ENCODE measurements at places on chromosomes 12 and 14. TPM values are rescaled to one million over a fixed set of nuclear protein-coding genes. Genes with fewer than 3 reads are reported as not detected.

- DNase-seq = no peak
These were observed 537.6 kb downstream of the C12orf50 start for GRCh38 chr12:87491598-87491997.

GRCh38 chr12:51056242-51056641 is 8.1 kb downstream of the LETMD1 start:
- no peak for DNase-seq

- DNase-seq = no peak
These were observed 945.8 kb downstream of the DIO2 start for GRCh38 chr14:79265366-79265946.

DNA sequence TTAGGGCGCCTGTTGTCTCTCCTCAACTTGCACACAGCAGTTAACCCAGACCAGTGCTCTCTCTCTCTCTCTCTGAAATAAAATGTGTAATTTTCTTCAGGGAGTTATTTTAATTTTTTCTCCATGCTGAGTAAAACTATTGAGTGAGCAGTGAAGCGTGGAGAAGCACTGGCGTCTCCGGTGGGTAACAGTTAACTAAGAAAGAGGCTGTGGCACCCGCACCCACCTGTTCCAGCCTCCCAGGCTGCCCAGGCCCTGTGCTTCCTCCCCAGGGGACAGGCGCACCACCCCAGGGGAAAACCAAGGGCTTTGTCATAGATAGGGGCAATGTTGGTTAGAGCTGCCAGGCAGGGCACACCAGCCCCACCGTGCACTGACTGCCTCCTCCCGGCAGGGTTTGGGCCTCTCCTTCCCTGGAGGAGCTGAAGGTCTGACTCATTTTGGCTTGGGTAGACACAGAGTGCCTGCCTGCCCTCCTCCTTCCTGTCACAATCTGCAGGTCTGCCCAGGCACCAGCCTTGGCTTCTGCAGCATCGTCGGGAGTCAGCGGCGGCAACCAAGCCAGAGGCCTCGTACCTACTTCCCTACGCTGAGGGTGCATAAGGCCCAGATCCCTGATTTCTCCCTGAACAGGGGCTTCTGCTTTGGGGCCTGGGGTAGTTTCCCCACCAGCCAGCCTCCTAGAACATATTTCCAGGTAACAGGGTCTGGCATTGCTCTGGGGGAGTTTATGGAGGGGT is 3.9 kb downstream of the HOXC5 start:
- no peak for DNase-seq

DNA sequence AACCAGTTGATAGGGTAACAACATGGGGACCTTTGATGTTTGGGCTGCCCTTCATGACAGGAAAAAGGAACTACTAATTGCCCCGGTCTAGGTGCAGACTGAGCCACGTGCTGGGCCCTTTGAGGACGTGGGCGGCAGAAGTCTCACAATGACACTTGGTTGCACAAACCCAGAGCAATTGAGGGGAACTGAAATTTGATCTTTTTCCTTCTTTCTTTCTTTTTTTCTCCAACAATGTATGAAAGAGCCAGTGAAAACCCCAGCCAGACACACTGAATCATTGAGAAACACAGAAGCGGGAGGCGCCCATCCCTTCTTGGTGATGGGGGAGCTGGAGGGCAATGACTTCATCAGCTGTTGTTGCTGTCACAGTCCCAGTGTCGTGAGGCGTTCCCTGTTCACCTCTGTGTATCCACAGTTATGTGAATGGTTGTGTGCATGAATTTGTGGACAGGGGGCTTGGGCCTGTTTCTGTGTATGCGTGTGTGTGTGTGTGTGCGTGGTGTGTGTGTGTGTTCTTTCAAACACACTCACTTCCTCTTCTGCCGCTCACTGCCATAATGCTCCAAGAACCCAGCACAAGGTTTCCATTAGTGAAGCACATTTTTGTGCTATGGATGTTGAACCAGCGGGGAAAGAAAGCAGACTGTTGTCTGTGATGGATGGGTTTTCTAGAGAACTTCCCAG is 137.5 kb upstream of the CCND2 start:
- DNase-seq = peak; percentile 44

GRCh38 chr12:74957231-74957630 is 252.4 kb downstream of the KCNC2 start:
- no peak for DNase-seq

DNA sequence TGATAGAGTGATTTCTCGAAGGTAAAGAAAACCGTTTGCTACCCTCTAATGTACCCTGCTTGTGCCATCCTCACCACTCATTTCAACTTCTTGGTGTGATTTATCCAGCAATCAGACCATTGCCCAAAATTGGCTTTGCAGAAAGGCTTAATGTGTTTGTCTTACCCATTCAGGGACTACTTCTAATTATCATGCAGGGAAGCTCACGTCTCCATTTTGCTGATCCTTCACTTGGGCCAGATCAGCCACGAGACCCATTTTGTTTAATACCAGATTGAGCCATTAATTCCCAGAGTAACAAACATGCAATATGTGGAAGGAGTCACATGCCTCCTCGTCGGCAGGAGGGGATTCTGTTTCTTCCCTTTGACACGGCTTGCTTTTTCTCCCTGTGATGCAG is 51.1 kb upstream of the CRY1 start:
- no peak for DNase-seq

DNA sequence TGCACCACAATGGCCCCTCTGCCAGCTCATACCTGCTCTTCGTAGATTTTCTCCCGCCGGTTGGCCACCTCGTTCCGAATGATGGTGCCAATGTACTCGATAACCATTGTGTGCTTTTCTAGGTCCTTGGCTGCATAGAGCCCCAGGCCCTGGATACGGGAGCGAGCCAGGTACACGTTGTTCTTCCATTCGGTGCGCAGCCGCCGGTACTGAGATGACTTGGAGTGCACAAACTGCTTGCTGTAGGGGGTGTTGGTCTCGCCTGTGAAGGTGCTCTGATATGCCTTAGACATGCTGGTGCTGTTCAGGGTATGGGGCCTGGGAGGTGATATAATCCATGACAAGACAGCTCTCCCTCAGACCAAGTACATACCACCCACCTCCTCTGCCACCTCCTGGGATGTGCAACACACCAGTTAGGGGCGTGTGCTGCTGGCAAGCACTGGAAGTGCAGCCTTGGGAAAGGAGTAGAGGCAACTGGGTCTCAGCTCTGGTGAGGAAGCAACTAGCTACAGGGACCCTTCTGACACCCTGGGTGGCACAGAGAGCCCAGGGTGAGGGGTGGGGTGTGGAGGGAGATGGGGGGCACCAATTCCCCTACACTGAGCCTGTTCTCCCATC is 4.1 kb upstream of the PRKAG1 start:
- DNase-seq = no peak

DNA sequence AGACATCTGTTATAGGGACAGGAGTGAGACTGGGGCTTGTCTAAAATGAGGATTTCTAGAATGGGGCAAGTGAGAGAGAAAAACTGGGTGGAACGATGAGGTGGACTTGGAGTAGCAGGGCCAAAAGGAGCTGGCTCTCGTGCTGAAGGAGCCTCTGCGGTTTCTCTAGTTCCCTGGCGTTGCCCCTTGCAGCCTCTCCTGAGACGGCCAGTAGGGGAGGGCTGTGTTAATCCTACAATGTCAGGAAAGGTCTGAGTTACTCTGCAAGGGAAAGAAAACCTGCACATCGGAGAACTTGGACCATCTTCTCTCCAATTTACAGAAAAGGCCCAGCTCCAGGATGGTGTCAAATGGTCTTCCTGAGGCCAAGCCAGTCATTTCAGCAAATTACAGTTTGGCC is 963.8 kb upstream of the FLRT2 start:
- no peak for DNase-seq

GRCh38 chr14:33567023-33567728 is 383.7 kb downstream of the EGLN3 start:
- DNase-seq = no peak

GRCh38 chr14:31263485-31264133 is 56.0 kb upstream of the HECTD1 start:
- no peak for DNase-seq

GRCh38 chr12:75563351-75563750 is 51.9 kb upstream of the KRR1 start:
- no peak for DNase-seq

- DNase-seq = no peak
These were observed 200.5 kb upstream of the GRIP1 start for GRCh38 chr12:66879409-66879808.

DNA sequence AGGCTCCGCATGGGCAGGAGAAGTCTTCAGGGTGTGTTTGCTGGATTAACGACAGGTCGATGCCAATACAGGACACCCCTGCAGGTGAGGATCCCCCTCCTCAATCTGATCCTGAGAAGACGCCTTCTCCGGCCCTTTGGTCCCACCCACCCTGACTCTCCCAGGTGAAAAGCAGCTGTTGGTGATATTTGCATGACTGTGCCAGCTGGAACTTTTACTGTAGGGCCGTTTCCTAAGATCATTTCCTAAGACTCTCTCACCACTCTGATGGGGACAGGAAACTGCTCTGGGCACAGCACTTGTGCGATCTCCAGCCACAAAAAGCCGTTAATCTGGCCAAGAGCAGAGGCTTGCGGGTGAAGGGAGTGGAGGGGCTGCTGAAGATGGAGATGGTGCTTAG is 16.8 kb upstream of the EIF5 start:
- DNase-seq = no peak

DNA sequence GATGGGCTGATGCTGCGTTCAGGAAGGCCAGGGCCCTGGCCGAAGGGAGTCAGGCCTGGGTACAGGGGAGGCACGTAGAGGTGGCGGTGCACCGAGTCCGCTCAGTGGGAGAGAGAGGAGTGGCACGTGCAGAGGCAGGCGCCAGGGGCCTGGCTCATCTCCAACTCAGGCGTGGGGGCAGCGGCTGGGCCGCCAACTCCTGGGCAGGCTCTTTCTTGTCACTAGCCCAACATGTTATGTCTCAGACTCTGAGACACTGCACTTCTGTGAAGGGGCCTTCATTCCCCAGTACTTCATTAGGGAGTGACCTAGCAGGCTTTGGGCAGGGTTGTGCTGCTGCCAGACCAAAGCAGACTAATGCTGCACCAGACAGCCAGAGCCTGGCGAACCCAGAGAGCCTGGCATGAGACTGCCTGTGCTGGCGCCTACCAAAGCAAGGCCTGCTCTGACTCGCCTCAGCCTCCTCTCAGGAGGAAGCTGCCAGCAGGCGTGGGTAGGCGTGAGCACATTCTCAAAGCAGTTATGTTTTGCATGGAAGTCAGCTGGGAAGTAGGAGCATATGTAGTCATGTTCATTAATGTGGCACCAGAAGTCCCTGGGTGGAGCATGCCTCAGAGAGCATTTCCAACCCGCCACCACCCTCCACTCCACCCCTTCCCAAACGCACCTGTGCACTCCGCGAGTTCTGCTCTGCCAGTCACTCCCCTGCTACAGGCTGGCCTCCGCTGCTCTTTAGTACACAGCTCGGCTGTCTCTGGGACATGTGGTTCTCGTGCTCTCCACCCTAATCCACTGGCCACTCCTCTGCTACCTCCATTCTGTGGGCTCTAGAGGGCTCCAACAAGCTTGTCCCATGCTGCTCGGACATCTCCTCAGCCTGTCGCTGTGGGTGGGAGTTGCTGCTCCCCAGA is 9.7 kb downstream of the CKB start:
- DNase-seq = no peak

DNA sequence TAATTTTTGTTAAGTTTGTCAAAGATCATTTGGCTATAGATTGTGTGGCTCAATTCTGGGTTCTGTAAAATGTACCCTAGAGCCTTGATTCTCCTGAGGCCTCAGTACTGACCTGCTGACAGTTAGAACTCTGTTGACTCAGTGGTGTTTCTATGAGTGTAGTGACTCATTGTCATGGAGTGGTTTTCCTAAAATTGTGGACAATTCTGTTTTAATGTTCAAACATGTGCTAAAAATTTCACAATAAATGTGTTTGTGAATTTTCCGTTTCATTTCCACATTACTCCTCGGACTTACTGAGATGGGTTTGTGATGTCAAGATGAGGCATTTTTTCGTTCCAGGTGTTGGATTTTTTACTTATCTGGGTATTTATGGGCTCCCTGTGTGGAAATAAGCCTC is 695.9 kb downstream of the TMEM121 start:
- no peak for DNase-seq

Gene KRT73
- not detected for polyA plus RNA-seq

Gene PPP4R4
- 0.29 TPM for polyA plus RNA-seq

Gene SDS
- polyA plus RNA-seq = 0.32 TPM

Gene AICDA
- 0.49 TPM for polyA plus RNA-seq

Gene DCN
- polyA plus RNA-seq = 600 TPM

Measured in right renal pelvis (tissue), 4 donors.